NCI-H524 (cell line): ENCODE measurements at places on chromosomes 5 and 9.

GRCh38 chr9:130824643-130825350 lies 10.3 kb upstream of the ABL1 start:
- DNase-seq: peak; percentile 93

GRCh38 chr5:115257981-115258380 lies 4.7 kb downstream of the PGGT1B start:
- DNase-seq: no peak

GRCh38 chr9:114001794-114002261 lies 76.3 kb downstream of the AMBP start:
- no peak for DNase-seq

DNA sequence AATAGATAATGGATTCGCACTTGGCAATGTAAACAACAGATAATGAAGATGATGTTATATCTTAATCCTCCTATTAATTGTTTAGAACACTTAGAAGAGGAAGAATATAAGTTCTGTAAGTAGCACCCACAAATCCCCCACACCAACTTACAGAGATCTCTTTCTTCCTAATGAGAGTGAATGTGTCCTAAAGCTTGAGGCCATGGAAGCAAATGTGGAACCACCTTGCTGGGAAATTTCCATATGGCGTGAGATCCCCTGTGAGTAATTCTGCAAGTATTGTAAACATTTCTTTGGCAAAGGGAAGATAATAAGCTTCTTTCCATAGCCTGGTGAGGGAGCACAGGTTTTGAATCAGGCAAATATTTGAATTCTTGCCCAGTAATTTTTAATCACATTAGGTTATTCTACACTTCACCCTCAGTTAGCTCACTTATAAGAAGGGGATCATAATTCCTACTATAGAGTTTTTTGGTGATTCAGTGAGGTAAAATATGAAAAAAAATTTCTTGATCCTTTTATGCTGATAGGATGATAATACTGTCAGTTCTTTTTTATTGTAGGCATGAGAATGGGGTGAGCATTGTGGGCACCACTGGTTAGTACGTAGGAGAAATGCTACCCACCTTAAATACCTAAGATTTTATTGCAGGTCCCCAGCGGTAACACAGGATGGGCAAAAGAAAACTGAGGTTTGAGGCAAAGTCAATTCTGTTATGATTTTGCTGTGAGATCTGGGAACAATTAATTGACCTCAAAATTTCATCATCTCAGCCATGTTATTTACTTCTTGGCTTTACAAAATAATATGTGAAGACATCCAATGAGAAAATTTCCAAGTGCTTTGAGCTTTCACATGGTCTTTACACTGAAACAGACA lies 574.8 kb downstream of the PSAT1 start:
- no peak for DNase-seq

DNA sequence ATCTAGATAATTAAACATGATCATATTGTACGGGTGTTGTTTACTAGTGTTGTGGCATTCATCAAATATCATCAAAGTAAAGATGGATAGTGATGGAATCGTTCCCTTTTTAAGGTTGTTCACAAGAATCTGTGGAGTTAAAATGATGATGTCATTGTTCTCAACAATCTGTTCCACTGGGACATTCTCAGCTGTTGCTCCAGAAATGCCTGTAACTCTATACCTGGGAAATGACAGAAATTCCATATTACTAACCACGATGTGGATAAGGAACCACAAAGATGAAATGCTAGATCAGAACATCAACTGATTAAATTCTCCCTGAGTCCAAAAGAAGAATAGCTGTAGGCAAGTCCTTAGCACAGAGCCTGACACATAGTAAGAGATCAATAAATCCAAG lies 38.0 kb downstream of the RIGI start:
- no peak for DNase-seq

DNA sequence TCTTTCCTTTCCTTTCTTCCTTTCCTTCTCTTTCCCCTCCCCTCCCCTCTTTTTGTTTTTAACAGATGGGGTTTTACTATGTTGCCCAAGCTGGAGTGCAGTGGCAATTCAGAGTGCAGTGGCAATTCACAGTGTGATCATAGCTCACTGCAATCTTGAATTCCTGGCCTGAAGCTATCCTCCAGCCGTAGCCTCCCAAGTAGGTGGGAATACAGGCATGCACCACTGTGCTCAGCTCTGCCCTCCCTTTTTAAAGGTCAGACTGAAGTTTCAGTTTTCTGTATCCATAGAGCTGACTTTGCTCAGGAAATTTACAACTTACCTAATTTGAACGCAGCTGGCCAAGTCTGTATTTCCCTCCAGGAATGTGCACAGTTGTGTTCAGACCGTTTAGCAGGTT lies 696 bp downstream of the CCL28 start:
- no peak for DNase-seq

GRCh38 chr5:151770383-151771258 lies 1.1 kb upstream of the G3BP1 start:
- DNase-seq: peak; percentile 58

DNA sequence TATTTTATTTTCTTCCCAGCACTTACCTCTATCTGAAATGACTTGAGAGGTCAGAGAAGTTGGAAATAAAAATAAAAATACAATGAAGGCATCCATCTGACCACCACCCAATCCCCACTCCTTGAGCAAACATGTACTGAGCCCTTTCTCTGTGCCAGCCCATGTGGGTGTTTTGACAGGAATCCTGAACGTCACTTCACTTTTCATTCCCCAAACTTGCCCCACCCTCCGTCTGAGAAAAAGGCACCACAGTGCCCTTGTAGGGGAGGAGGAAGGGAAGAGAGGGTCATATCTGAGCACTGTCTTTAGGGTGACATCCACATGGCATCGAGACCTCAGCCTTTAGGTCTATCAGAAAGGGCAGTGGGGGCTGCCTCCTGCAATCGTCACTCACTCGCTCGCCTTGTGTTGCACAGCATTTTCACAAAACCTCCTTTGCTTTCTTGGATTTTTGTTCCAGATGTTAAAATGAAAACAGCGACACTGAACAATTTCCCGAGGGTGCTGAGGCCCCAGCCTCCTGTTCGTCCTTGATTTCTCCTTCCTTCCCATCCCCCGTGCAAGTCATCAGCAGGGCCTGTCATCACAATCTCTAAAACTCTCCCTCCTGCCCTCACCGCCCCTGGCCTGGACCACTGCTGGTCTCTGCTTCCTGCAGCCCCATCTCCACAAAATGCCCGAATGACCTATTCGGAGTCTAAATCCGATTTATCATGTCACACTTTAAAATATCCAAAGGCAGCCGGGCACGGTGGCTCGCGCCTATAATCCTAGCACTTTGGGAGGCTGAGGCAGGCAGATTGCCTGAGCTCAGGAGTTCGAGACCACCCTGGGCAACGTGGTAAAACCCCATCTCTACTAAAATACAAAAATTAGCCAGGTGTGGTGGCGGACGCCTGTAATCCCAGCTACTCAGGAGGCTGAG lies 13.0 kb downstream of the HIGD2A start:
- no peak for DNase-seq

DNA sequence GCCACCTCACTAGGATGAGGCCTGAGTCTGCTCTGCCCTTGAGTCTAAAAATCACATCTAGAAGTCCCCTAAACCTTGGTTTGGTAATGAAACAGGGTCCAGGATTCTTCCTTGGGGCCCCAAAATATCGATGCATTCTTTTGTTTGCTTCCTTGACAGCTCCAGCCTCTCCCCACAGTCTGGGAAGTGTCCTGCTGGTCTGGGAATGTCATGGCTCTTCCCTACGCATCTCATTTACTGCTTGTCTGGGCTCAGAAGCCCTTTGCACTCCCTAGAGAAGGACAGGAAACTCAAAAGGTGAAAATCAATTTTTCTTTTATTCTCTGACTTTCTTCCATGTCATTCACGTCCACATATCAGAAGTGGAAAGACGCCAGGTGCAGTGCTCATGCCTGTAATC lies 115.8 kb downstream of the DRD1 start:
- DNase-seq: no peak

DNA sequence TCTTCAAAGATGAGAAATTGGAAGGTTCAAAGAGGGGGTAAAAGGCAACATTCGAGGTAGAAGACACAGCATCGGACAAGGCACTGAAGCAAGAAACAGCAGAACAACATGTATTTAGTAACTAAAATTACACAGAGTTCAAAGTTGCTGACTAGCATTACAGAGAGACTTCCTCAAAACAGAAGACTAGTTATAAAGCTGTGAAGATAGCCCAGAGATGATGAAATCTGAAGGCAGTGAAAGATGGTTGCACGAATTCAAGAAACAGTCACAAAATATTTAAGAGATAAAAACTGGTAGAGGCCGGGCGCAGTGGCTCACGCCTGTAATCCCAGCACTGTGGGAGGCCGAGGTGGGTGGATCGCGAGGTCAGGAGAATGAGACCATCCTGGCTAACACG lies 16.3 kb downstream of the MAPKAP1 start:
- DNase-seq: no peak

GRCh38 chr9:131511880-131512279 lies 9.2 kb downstream of the POMT1 start:
- no peak for DNase-seq

GRCh38 chr9:88826181-88826580 lies 165.1 kb upstream of the S1PR3 start:
- no peak for DNase-seq
